Liver (tissue), 10 donors: ENCODE measurements at places on chromosomes 6 and 20.

DNA sequence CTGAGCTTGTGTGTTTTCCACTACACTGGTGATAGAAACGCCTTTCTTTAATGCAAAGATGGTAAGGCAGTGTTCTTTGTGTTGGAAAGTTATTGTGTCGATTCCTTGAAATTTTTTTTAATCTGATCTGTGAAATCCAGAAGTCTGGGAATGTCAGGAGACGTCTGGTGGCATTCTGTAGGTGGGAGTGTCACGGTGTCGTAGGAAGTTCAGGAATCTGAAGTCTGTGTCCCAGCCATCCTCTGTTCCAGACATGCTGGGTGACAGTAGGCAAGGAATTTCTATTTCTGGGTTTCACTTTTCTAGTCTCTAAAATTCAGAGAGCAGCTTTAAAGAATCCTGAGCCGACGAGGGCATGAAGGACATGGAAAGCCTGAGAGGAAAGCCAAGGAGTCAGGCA is 223.8 kb downstream of the ZNF217 start:
- no peak for DNase-seq

- DNase-seq, result no peak
These were observed 7.1 kb upstream of the ZNF318 start for GRCh38 chr6:43376551-43376981.

DNA sequence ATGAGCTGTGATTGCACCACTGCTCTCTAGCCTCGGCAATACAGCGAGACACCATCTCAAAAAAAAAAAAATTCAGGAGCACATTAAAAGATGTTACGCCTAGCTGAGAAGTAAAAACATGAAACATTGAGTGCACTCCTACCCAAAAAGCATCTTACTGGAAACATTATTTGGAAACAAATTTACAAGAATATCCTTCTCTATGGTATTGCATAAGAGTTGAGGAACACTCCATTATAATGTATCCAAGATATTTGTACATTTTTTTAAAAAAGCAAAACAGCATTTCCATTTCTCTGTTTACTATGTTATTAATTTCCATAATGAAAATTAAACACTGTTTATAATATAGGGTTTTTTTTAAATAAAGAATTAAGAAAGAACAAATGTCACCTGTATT is 48.6 kb downstream of the FAM8A1 start:
- DNase-seq, result no peak

GRCh38 chr20:34037767-34038166 is 44.1 kb downstream of the RALY start:
- DNase-seq, result no peak

DNA sequence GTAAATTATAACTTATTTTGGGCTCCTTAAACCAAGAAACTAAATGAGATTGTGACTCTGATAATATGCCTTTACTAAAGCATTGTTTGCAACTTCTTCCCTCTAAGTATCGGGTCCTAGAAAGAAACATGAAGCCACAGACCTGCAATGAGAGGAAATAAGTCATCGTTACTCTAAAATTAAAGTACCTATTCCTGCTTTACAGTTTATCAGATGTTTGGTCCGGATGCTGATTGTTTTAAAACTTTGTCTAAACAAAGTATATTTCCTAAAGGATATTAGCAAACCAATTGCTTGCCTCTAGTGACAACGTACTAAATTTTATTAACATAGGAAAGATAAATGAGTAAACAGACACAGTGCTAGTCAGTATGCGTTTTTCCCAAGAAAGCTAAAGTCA is 216.8 kb downstream of the GJA1 start:
- DNase-seq, result no peak

GRCh38 chr6:169931261-169931660 is 179.8 kb downstream of the ERMARD start:
- DNase-seq, result no peak

- DNase-seq, result no peak
These were observed 41.0 kb downstream of the PHF3 start for GRCh38 chr6:63676412-63677114.

DNA sequence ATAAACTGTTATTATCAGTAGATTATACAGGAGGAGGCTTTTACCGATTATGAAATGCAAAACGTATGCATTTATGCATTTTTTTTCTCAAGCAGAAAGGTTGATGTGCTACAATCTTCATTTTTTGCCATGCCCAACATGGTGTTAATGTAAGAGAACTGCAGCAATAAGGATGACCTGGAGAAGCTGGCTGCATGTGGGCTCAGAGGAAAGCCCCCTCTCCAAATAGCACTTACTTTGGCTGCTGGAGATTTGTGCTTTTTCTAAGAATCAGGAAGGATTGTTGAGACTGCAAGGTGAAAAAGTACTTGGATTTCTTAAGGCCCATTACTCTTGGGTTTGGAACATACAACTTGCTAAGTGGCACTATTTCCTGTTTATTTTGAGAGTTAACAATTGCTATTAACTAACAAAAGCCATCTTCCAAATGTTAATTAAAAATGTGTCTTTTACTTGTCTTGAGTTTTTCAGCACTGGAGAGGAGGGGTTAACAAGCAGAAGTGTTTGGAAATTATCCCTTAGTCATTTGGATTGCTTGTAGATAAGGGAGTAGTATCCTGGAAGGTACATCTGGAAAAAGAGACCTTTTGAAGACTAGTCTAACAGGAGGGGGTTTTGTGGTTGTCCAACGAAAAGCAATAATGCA is 5.6 kb downstream of the SOX4 start:
- DNase-seq, result no peak

- no peak for DNase-seq
These were observed 35.1 kb upstream of the RFPL4B start for GRCh38 chr6:112311950-112312547.

DNA sequence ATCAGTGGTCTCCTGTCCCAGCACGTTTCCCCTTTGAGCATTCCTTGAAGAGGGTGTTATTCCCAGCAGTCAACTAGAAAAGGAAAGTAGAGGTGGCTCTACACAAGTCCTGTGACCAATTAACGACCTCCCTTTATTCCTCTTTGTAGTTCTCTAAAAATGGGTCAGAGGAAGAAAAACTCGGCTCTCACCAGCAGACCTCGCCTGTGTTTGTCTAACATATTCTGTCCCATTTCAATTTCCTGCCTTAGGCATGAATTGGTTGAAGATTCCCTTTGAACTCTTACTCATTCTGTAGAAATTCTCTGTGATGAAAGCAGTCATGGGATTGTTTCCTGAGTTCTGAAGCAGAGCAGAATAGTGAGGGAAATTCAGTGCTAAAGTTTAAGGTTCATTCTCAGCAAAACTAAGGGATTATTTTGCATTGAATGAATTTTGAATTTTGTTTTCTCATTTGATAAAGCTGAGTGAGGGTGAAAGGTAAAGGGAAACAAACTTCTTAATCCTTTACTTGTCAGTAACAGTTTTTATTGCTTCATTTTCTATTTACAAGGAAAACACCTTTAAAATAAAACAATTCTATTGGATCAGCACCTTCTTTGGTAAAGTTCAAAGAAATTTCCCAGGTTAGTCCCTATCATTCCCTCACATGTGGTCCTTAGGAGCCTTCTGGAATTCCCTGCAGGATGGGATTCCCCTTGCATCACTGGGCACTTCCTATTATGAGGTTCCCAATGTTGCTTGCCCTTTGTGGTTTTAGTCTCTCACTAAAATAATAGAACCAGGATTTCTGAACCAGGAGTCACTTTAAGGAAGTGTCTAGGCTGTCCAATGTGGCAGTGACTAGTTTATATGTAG is 105.8 kb downstream of the SLX4IP start:
- DNase-seq, result no peak

DNA sequence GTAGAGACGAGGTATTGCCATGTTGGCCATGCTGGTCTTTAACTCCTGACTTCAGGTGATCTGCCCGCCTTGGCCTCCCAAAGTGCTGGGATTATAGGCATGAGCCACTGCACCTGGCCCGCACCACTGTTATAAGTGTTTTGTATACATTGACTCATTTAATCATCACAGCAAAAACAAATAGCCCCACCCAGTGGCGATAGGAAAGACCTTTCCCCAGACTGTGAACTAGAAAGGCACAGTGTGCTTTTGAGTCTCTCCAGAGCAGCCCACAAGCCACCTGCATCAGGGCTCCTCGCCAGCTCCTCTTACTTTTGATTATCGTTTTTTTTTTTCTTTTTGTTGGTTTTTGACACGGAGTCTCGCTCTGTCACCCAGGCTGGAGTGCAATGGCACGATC is 27.9 kb upstream of the ZFP64 start:
- DNase-seq, result no peak

DNA sequence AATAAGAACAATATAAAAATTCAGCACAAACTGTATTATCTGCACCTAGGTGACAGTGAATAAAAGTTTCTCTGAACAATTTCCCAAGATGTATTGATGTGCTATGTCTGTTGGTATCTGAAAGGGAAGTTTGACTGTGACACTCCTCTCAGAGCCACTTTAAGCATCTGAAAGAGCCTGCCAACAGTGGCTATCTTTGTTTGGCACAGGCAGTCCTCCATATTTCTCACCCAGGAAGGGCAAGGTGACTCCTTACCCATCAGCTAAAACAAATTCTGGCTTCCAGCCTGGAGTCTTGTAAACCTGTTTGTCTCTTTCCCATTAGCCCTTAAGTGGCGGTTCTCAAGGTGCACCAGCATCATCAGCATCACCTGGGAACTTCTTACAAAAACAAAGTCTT is 122.4 kb upstream of the VGLL2 start:
- DNase-seq, result no peak

- no peak for DNase-seq
These were observed 144.9 kb upstream of the THBS2 start for GRCh38 chr6:169398342-169399105.
